ENCODE measurements at places on chromosomes 6 and 20.

DNA sequence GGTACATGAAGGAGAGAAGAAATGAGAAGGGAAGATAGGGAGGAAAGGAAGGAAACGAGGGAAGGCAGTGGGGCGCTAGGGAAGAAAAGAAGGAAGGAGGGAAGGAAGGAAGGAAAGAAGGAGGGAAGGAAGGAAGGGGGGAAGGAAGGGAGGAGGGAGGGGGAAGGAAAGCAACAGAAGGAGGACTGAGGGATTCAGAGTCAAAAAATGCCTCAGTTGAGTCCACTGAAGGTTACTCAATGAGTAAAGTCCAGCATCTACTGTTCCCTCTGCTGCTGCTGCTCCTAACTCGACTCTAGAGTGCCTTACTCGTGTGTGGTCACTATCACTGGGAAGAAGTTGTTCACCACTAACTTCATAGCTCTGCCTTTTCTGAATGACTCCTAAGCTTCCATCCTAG is 33.8 kb downstream of the PHACTR1 start:
- no peak for DNase-seq

GRCh38 chr6:38604700-38605099 is 35.0 kb downstream of the BTBD9 start:
- DNase-seq: no peak

- DNase-seq: no peak
These were observed 10.3 kb upstream of the MYB start for GRCh38 chr6:135170849-135171248.

- no peak for DNase-seq
These were observed 112.8 kb upstream of the INSM1 start for GRCh38 chr20:20255099-20255498.

DNA sequence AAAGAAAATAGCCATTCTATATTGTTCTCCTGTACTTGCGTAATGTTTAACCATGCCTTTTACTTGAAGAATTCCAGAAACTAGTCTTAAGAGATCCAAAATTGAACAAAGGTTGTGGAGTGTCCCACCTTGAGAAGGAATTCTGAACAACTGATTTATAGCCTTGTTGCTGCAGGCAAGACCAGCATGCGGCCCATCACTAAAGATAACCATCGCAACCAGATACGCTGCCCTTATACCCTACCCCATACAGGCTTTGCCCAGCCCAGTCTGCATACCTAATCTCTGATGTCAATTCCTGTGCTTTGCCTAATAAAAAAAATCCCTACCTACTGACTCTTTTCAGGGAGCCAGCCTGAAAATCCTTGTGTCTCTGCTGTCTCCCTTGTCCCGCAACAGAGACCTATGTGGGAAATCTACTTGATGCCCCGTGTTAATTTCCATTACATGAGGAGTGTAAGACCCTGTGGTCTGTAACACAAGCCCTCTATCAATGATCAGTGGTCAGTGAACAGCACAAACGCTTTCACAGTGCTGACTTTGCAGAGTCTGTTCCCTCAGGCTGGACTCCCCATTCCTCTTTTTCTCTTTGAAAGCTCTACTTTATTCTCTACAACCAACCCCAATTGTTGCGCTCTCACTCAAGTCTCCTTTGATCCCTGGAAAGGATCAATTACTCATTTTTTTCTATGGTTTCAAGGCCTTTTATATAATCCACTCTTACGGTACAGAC is 125.7 kb upstream of the BTBD3 start:
- DNase-seq: no peak

- peak; percentile 57 for DNase-seq
These were observed 468.7 kb upstream of the ID4 start for GRCh38 chr6:19368511-19368910.

GRCh38 chr6:91477688-91478087 is 890.8 kb upstream of the MAP3K7 start:
- no peak for DNase-seq

GRCh38 chr6:168725802-168726201 is 284.8 kb downstream of the SMOC2 start:
- no peak for DNase-seq

- no peak for DNase-seq
These were observed 15.9 kb downstream of the PFDN4 start for GRCh38 chr20:54223751-54224150.

DNA sequence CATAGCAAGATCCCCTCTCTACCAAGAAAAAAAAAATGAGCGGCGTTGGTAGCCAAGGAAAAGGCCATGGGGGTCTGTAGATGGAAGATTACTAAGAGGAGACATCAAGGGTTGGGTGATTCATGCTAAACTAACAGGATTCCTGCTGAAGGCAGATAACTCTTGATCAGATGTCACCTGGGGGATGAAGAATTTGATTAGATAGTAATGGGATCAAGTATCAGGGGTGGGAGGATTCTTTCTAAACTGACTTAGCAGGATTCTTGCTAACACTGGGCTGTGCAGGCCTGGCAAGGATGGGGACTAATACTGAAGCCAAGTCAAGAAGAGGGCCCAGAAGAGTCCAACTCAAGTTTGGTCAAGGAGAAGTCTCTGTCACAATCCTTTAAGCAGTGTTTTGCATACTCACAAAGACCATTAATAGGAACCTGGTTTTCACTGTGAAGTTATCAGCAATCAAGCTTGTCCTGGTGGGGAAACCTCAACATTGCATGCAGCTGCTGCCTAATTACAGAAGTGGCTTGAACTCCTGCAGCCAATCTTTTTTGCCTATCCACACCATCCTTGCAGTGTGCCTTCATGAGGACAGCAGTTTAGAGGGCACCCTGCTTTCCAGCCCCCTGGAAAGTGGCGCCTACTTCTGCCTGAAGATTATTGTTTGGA is 61.3 kb downstream of the ANKRD6 start:
- no peak for DNase-seq

DNA sequence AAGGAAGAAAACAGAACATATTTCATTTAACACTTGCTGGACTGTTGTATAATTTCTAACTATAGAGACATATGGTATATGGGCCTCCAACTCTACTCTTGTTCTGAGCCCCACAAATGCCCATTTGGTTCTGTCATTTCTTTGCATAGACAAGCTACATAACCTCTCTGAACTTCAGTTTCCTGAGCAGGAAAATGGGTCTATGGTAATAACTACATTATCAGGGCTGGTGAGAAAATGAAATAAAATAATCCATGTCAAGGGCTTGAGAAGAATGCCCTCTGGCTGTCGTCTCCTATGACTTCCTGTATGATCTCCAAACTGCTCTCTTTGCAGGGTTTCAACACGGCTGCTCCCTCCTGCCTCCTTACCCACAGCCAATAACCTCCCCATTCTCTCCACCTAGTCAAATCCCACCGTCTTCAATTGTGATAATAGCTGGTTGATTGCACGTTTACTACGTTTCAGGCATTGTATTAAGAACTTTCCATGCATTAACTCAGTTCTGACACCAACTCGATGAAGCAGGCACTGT is 12.0 kb downstream of the ZCCHC3 start:
- no peak for DNase-seq

DNA sequence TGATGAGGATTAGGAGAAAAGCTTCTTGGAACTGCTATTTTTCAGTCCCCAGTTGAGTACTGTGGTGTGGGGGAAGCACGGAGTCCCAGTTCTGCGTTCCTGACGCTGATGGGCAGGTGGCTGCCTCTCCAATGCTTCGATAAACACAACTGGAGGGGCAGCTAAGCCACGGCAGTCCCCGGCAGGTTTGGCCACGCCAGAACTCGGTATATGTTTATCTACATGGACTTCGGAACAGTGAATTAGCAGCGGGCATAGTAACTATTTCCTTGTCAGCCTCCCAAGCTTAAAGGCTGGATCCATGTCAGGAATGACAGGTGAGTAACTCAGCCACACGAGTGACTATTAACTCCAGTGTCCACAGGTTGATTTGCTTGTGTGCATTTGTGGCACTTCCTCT is 354.4 kb downstream of the ZFAND3 start:
- DNase-seq: no peak

- no peak for DNase-seq
These were observed 183.5 kb upstream of the AFDN start for GRCh38 chr6:167643223-167643622.

- DNase-seq: peak; percentile 48
These were observed 12.5 kb upstream of the THBD start for GRCh38 chr20:23061734-23062561.

DNA sequence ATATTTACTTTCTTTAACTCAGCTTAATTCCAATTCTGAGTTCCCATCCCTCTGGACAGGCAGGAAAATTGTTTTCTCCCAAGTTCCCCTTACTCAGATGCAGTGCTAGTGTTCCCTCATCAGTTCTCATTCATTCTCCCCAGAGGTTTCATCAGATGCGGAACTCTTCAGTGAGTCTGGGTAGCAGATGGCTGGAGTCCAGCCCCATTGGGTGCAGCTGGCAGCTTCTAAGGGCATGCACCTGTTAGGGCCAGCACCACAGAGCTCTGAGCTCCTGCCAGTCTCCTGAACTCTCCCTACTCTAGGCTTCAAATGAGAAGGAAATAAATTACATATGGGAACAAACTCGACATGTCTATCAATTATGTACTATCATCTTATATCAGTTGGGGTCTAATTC is 76.6 kb downstream of the SOD2 start:
- no peak for DNase-seq

DNA sequence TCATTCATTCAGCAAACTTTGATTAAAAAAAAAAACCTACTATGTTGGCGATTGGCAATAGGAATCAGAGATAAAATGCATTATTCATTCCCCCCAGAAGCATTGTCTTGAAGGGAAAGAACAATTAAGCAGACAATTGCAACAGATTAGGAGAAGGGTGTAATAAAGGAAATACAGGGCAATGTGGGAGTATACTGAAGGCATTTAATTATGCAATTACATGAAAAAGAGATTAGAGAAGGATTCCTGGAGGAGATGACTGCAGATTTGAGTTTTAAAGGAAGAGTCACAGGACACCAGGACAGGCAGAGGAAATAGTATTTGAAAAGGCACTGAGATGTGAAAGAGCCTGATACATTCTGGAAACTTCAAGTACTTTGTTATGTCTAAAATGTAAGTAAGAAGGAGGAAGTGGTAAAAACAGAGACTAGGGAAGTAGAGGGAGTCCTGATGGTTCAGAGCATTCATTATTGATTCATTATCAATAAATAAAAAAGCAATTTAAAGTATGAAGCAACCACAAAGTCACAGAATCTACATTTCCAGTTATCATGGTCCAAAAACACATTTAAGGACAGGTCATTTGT is 43.7 kb downstream of the THEMIS start:
- no peak for DNase-seq

DNA sequence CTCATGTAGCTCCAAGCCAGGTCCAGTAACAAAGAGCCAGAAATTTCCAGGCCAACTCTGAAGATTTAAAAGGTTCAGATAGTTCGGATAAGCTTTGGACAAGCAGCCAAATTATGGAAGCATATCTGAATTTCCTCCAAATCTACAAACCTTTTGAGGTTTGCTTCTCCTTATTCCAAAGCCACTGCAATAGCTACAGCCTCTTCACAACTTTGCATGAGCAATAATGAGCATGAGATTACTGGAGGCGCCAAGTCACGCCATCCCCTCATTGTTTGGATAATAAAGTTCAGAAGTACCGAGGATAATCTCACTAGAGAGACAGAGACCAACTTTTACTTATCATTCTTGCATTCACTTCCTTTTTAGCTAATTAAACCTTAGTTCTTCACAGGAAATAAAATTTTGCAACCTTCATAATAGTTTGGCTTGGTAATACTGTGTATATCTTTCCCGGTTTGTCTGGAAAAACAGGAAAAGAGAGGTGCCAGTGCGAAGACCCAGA is 329.6 kb upstream of the RSPO3 start:
- DNase-seq: no peak

- DNase-seq: no peak
These were observed 267.9 kb upstream of the BMP2 start for GRCh38 chr20:6499566-6499965.

GRCh38 chr6:49030251-49031020 is 432.6 kb downstream of the MMUT start:
- peak; percentile 15 for DNase-seq

DNA sequence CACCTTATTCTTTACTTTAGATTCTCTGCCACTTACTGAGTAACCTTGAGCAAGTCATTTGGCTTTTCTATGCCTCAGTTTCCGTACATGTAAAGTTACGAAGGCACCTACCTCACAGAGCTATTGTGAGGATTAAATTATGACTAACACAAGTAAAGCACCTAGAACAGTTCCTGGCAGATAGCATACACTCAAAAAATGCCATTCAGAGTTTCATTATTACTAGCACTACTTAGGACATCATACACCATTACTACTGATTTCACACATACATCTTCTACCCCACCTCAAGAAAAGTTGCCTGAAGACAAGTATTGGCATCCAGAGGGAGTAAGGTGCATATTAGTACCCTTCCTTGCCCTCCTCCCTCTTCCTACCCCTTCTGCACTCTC is 107.8 kb downstream of the OGFRL1 start:
- DNase-seq: no peak

DNA sequence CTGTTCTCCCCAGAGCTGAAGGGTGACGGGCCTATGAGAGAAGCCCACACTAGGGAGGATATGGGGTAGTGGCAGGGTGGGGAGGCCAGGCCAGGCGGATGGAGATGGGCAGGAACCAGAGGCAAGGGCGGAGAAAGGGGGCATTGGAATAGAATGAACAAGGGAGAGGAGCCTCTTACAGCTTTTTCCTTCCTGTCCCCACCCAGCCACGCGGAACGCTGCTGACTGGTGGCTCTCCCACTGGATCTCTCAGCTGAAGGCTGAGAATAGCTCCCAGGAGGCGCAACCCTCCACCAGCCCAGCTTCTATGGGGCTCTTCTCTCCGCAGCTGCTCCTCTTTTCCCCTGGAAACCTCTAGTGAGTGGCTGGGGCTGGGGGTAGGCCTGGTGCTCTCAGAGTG is 10.8 kb downstream of the DLK2 start:
- no peak for DNase-seq

- DNase-seq: no peak
These were observed 40.7 kb upstream of the SLC17A4 start for GRCh38 chr6:25713824-25714223.

GRCh38 chr6:55448451-55448850 is 121.2 kb downstream of the GFRAL start:
- DNase-seq: no peak

DNA sequence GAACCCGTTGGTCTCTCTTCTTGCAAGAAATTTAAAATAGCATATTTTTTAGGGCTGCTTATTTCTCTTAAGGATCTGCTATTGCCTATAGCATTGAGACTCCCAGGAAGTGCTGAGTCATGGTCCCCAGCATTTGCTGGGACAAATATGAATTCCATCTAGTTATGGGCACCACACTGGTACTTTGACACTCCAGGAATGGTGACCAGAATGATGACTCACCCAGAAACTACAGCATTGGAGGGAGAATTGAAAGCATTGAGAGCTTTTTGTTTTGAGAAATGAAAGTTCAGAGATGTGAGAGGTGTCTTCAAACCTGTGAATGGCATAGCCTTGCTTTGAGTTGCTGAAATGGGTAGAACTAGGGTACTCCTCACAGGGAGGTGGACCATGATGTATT is 699.7 kb downstream of the DHX35 start:
- DNase-seq: no peak

DNA sequence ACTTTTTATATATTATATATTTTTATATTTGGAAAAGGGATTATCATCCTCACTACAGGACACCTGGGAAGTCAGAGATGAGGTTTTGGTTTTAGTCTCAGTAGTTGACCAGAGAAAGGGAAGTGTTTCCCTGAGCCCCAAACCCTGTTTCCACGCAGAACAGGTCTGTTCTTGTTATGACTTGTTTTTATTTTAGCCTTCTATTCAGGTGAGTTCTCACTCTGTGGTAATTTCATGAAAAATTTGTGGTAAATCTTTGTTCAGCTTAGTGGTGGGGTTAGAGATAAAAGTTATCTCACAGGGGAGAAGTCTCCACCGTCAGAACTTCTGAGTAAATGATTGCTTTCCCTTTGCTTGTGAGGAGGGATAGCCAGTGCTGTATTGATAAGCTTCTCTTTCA is 224.9 kb downstream of the FARS2 start:
- DNase-seq: no peak

GRCh38 chr6:82458147-82458546 is 94.5 kb downstream of the TPBG start:
- DNase-seq: no peak
